ENCODE measurements at places on chromosomes 11 and 22. TPM values are rescaled to one million over a fixed set of nuclear protein-coding genes. Genes with fewer than 3 reads are reported as not detected.
A peak's percentile ranks its signal among the peaks of the same experiment; 100 is the strongest.

GRCh38 chr11:80673566-80673965 is 1232.7 kb upstream of the TENM4 start:
- peaks cover 7% of the 10 kb centered on the region for H3K4me1 ChIP-seq
- no peaks in the 10 kb centered on the region for H3K36me3 ChIP-seq
- no peak for DNase-seq

- peaks cover 61% of the 10 kb centered on the region for H3K27me3 ChIP-seq
- peaks cover 28% of the 10 kb centered on the region for H3K4me1 ChIP-seq
- no peak overlapping the region for H3K27ac ChIP-seq
- no peak for DNase-seq
Measured at GRCh38 chr11:2869134-2869526, 16.4 kb downstream of the CDKN1C start.

DNA sequence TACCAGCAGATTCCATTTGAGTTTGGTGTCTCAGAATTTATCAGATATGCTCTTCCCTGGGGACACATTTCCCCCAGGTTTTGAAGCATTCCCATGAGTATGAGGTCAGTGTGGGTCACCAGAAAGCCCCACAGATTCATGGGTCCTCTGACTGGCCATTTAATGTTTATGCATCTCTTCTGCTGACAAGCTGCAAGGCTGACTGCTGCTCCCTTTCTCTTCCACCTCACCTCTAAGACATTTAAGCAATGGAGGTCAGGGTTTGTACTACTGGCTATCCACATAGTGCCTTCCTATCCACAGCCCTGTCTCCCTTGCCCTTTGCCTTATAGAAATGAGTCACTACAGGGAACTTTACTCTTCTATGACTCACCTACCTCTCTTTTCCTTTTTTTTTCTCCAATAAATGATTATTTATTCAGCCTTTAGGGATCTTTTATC is 106.0 kb upstream of the TIMP3 start:
- no peaks in the 10 kb centered on the region for H3K27me3 ChIP-seq
- peaks cover 2% of the 10 kb centered on the region for H3K36me3 ChIP-seq
- peaks cover 7% of the 10 kb centered on the region for H3K4me1 ChIP-seq
- DNase-seq = no peak

- no peak for DNase-seq
- peaks cover 15% of the 10 kb centered on the region for H3K36me3 ChIP-seq
- no peak overlapping the region for H3K4me3 ChIP-seq
- peaks cover 2% of the 10 kb centered on the region for H3K4me1 ChIP-seq
Measured at GRCh38 chr11:58625826-58626460, 3.5 kb downstream of the CNTF start.

GRCh38 chr11:101442936-101443521 is 140.8 kb downstream of the TRPC6 start:
- DNase-seq = no peak
- no peaks in the 10 kb centered on the region for H3K27me3 ChIP-seq
- H3K4me3 ChIP-seq = no peak overlapping the region
- H3K4me1 ChIP-seq = peaks cover 14% of the 10 kb centered on the region
- H3K36me3 ChIP-seq = no peaks in the 10 kb centered on the region

GRCh38 chr22:48407256-48407955 is 1420.3 kb downstream of the BRD1 start:
- no peak overlapping the region for H3K27ac ChIP-seq
- H3K27me3 ChIP-seq = peaks cover 31% of the 10 kb centered on the region
- H3K36me3 ChIP-seq = no peaks in the 10 kb centered on the region

DNA sequence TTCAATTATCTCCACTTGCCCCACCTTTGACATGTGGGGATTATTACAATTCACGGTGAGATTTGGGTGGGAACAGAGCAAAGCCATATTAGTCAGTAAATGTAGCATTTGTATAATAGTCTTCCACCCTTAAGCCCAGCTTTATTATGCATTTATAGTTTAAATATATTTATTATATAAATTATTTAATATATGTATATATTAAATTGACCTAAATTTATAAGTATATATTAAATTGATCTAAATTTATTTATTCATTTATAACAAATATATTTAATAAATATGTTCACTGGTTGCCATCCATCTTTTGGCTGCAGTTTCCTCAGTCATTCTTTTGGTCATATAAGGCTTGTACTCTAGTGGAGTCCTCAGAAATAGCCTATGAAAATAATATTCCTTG is 23.6 kb upstream of the CHORDC1 start:
- H3K36me3 ChIP-seq = no peaks in the 10 kb centered on the region
- H3K4me1 ChIP-seq = peaks cover 1% of the 10 kb centered on the region
- no peak overlapping the region for H3K4me3 ChIP-seq
- H3K27me3 ChIP-seq = no peaks in the 10 kb centered on the region
- no peak for DNase-seq

GRCh38 chr22:24437741-24438328 is 10.4 kb downstream of the ADORA2A start:
- H3K4me3 ChIP-seq = no peak overlapping the region
- DNase-seq = no peak
- H3K4me1 ChIP-seq = peaks cover 3% of the 10 kb centered on the region

- peak overlapping the region; percentile 72 for H3K27ac ChIP-seq
- H3K36me3 ChIP-seq = no peaks in the 10 kb centered on the region
- DNase-seq = no peak
- H3K27me3 ChIP-seq = peaks cover 11% of the 10 kb centered on the region
- peaks cover 39% of the 10 kb centered on the region for H3K4me1 ChIP-seq
Measured at GRCh38 chr11:15893080-15893492, 463.3 kb downstream of the SOX6 start.

DNA sequence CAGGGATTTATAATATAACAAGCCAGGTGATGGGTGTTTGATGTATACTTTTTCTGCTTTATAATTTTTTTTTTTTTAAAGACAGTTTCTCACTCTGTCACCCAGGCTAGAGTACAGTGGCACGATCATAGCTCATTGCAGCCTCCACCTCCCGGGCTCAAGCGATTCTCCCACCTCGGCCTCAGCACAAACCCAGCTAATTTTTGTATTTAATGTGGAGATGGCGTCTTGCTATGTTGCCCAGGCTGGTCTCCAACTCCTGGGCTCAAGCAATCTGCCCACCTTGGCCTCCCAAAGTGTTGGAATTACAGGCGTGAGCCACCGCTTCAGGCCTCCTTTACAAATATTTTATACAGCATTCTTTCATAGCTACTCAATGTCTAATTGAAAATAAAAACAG is 48.6 kb downstream of the MORC2 start:
- no peak for DNase-seq
- H3K4me3 ChIP-seq = no peak overlapping the region
- peaks cover 5% of the 10 kb centered on the region for H3K27me3 ChIP-seq
- H3K4me1 ChIP-seq = no peaks in the 10 kb centered on the region
- no peak overlapping the region for H3K27ac ChIP-seq

GRCh38 chr11:15687342-15687741 is 572.6 kb downstream of the INSC start:
- no peak overlapping the region for H3K4me3 ChIP-seq
- H3K36me3 ChIP-seq = no peaks in the 10 kb centered on the region
- no peak for DNase-seq
- peaks cover 4% of the 10 kb centered on the region for H3K4me1 ChIP-seq
- H3K27ac ChIP-seq = no peak overlapping the region
- no peaks in the 10 kb centered on the region for H3K27me3 ChIP-seq

- no peak overlapping the region for H3K4me3 ChIP-seq
- no peak for DNase-seq
- peaks cover 34% of the 10 kb centered on the region for H3K27me3 ChIP-seq
Measured at GRCh38 chr11:45755281-45755859, 49.6 kb upstream of the SLC35C1 start.

MS4A8 gene
- total RNA-seq = not detected

PRDM11 gene
- 56.9 TPM for total RNA-seq

OTOG gene
- total RNA-seq = 1.8 TPM

APOBEC3H gene
- total RNA-seq = 0.49 TPM

PISD gene
- 40.4 TPM for total RNA-seq

CALCB gene
- total RNA-seq = 0.11 TPM

GAB2 gene
- total RNA-seq = 38.9 TPM

FXYD2 gene
- 5.7 TPM for total RNA-seq

ZBTB3 gene
- total RNA-seq = 14.7 TPM

RASSF10 gene
- 0.29 TPM for total RNA-seq

SYT9 gene
- 3.7 TPM for total RNA-seq

PANX2 gene
- 6.4 TPM for total RNA-seq

LRRC56 gene
- 3.0 TPM for total RNA-seq
